ENCODE measurements at places on chromosomes 12 and 14. TPM values are rescaled to one million over a fixed set of nuclear protein-coding genes. Genes with fewer than 3 reads are reported as not detected.

Gene TSPAN9
- 30.2 TPM for total RNA-seq

Gene FLRT2
- total RNA-seq = 35.6 TPM

Gene AVPR1A
- not detected for total RNA-seq

Gene JPH4
- total RNA-seq = not detected

Data from mammary microvascular endothelial cell (primary cell).